ENCODE measurements at places on chromosomes 6 and 20.

- DNase-seq = no peak
These were observed 704.4 kb downstream of the UTRN start for GRCh38 chr6:144989319-144990107.

DNA sequence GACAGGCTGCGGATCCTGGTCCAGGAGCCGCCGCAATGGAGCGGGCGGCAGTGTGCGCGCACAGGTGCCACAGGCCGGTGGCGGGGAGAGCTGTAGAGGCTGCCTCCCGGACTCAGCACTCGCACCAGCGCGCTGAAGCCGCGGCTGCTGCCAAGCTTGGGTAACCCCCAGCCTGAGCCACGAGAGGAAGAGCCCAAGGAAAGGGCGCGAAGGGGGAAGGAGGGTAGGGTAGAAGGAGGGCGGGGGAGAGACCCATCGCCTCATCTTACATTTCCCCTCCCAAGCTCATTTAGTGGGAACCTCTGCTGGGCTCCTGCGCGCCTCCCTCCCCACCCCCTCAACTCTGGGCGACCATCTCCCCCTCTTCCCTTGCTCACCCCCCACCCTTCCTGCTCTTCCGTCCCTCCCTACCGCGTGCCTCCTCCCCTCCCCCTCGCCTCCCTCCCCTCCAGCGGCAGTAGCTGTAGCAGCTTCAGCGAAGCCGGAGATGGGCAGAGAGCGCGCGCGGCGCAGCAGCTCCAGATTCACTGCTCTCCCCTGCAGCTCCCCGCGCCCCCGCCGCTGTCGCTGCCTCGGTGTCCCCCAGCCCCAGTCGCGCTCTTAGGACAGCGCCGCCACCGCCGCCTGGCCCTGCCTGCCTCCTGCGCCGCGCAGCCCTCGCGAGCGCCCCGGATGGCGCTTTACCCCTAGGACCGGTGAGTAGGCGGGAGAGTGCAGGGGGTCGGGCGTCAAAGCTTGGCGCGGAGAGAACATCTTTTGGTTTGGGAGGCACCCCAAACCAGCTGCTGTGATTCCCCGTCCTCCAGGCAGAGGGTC is at the start of gene FUT9:
Gene FUT9 (plus strand): TSS at position 457 of the 816 bp plus-strand sequence. CDS start 187,182 bp downstream, outside the sequence.
- peak; percentile 91 for DNase-seq

- DNase-seq = no peak
These were observed 8.8 kb upstream of the ABRACL start for GRCh38 chr6:139019722-139020121.

DNA sequence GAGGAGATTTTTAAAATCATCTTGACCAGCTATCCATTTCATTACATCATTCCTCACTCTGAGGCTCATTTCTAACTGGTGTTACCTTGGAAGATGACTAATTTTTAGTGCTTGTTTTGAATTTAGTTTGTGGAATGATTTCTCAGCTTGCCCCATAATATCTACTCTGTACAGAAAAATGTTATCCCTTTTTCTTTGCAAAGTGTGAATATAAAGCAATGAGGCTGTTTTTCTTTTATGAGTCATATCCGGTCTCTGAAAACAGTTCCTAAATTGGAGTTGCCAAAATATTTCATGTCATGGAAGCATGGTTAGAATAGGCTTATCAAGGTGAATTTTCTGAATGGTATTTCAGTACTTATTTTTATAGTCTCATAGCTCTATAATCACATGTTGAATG is 43.8 kb downstream of the FUT9 start:
- no peak for DNase-seq

DNA sequence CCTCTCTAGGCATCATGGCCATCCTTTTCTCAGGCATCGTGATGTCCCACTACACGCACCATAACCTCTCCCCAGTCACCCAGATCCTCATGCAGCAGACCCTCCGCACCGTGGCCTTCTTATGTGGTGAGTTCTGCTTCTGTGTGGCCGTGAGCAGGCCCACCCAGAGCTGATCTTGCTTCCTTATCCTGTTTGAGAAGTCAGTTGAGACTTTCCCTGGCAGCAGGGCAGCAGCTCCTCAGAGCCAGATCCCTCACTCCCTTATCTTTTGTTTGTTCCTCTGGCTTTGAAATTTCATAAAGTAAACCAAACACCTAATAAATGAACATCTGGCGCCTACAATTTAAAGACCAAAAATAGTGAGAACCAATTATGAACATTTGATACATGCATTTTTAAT is 40.6 kb downstream of the SPATA2 start:
- DNase-seq = no peak

DNA sequence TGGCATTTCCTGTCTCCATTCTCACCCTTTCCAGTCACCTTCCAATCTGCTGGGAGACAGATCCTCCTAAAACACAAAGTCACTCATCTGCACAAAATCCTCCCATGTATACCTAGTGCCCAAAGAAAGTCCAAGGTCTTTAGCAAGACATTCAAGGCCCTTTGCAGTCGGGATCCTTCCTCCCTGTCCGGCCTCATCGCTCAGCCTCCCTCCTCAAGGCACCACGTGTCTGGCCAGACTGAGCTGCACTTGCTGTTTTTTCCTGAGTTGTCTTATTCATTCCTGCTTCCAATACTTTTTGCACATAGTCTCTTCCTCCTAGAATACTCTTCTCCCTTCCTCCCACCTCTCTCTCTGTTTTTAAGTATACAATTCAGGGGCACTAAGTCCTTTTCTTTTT is 1.4 kb downstream of the TRIM15 start:
- DNase-seq = no peak

DNA sequence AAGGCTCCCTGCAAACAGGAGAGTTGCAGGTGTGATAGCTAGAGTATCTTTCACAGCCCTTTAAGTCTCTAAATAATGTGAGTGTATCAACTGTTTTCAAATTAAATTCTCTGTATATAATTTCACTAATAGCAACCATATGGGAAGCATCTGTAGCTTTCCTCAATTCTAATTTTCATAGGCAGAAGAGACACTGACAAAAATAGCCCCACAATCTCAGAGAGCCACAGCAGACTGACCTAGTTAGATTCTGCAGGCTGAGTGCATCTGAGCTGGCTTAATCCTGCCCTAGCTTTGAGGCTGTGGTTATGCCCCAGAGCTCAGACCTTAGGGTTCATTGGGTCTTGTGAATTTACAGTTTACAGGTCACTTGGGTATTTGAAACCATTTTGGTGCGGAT is 63.9 kb downstream of the MAP7 start:
- DNase-seq = no peak

GRCh38 chr6:109610590-109610989 is 80.4 kb downstream of the AK9 start:
- no peak for DNase-seq

GRCh38 chr6:2436410-2437154 is 191.2 kb upstream of the GMDS start:
- no peak for DNase-seq

- no peak for DNase-seq
These were observed 44.7 kb downstream of the TFEB start for GRCh38 chr6:41690541-41691330.

Data from NCI-H2171 (cell line).